Hematopoietic multipotent progenitor cell treated with erythropoietin and hydrocortisone succinate and interleukin-3 and kit ligand, for 17 days (in vitro differentiated cells): ENCODE measurements at places on chromosomes 7 and 10.

GRCh38 chr10:5445006-5445405 is 32.6 kb downstream of the NET1 start:
- DNase-seq, result no peak

DNA sequence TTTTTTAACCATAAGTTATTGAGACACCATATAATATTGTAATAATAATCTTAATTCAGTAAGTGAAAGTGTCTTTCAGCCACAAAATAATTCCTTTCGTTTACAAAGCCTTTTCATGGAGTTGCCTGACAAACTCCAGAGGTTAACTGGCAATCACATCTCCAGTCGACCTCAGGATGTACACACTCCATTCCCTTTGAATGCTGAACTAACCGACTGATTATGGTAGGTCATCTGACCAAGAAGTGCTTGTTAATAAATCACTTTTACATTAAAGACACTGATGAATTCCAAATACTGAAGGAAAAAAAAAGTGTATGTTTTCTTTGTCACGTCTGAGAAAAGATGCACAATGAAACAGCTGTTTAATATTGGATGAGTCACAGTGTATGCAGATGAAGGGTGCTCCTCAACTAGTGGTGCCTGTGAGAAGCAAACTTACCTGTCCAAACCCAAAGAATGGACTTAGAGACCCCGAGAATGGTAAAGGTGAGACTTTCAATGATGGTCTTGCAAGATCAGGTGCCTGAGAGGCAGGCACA is 348.1 kb upstream of the VWC2 start:
- DNase-seq, result no peak

DNA sequence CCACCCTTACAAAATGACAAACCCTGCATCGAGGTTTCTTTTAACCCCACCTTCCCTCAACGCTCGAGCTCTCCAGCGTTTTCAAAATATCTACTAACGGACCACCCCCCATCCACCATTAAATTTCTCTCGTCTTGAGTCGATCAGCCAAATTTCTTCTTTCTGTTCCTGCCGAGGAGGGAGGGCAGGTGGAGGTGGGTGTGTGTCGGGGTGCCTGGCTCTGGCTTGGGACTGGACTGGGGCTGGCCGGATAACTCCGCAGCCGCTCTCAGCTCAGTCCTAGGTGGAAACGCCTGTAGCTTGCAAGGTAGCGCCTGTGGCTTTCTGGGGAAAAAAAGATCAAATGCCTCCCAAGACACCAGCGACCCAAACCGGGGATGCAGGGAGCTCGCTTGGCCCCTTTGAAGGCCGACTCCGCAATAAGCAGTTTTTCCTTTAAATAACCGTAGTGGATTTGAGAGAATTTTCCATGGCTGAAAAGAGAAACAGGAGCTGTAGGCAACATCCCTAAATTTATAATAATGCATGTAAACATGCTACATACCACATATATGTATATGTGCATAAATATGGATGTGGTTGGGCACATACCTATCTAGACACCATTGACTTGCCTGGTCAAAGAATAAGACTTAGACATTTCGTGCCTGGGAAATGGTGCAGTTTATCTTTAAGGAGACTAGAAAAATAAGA is 1.9 kb upstream of the TMEM178B start:
- no peak for DNase-seq

DNA sequence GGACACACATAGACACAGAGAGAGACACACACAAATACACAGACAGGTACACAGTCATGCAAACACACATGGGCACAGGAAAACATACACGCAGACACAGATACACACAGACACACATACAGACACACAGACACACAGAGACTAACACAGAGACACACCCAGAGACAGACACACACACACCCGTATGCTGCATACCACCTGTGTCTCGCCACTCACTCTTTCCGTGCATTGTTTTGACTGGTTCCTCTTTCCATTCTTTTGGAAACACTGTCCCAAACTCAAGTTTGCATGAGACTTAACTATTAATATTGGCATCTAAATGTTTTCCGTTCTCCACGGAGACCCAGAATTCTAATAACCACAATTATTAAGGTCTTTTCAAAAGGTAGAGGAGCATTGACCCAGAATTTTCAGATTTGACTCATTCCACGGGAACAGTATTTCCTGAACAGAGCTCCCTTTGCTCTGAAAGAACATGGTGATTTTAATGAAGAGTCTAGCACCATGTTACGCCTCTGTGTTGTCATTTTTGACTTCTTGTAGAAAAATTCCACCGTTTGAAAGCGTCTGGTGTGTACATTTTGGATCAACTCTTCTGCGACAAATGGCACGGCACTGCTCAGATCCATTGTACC is 141.2 kb upstream of the RNF32 start:
- DNase-seq, result no peak

DNA sequence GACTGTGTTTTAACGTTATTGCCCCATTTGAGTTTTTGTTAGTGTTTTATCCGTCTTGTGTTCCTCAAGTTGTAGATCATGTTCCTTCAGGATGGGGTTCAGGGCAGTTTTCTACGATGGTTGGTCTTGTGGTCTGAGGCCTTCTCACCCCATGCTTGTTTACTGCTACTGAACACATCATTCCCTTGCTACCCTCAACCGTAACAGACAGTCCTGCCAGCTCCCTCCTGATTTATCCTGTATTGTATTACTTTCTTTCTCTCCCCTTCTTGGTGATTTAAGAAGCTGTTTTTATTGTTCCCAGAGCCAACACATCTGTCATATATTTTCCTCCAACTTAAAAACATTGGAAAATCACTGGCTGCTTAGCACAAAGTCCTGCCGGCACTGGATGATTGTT is 719.8 kb downstream of the INHBA start:
- DNase-seq, result no peak

DNA sequence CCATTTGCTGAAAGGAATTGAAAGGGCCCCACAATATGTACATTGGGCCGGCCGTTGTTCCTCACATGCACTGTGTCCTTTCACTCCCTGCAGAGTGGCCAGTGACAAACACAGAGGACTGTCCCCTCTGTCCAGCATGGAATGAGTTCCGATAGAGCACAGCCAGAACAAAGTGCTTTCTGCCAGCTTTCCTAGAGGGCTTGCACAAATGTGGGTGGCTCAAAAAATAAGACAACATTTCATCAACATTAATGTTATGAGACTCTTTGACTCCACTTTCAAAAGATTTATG is 2.4 kb downstream of the PKD2L1 start:
- no peak for DNase-seq
